ENCODE measurements at places on chromosomes 1 and 21.

GRCh38 chr1:108679586-108680213 lies 12.4 kb upstream of the PRPF38B start:
- no peak for DNase-seq

GRCh38 chr1:224751624-224752311 lies 135.7 kb downstream of the CNIH3 start:
- no peak for DNase-seq

GRCh38 chr1:113551728-113552127 lies 161.4 kb downstream of the MAGI3 start:
- no peak for DNase-seq

DNA sequence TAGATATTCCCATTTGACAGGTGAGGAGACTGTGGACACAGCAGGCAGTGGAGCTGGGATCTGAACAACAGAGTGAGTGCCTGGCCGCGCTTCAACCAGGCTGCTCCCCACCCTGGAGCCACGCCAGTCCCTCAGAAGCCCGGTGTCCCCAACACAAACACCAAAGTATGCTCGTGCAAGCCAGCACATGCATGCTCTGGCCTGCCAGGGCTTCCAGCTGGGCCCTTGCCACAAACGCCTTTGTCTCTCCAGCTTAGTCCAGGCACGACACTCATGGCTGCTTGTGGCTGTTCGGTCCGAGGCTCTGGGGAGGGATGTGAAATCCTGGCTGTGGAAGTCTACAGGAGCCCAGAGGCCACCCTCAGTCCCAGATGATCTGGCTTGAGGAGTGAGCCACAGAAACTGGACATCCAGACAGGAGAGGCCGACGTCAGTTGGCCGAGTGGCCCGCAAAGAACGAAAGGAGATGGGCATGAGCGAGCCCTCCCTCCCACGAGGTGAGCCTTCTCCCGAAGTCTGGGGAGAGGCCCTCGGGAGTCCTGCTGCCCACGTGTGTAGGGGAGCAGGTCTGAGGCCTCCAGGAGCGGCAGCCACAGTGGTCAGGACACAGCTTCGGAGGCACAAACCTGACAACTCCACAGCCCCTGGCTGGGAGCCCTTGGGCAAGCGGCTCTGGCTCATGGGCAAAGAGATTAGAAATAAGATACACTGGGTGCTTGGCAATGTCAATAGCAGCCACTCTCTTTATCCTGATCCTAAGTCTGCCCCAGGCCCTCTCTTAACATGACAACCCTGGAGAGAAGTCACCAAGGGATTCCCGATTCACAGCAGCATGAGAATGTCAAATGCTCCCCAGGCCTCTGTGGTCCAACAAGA lies 117.1 kb upstream of the IFFO2 start:
- no peak for DNase-seq

DNA sequence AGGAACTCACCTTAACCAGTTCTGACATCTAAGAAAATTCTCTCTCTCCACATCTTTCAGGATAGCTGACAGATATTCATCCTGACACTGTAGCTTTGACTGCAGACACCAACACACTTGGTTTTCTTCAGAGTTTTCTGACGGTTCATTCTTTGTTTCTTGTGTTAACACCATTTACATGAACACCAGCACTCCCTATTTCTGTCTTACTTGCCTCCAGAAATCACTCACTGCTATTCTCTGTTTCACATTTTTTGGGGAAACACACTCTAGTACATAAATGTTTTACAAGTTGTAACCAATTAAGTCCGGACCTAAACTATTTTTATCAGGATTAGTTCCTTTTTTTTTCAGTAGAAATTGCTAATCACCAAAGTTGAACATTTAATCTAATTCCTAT lies 15.4 kb downstream of the FLVCR1 start:
- no peak for DNase-seq

GRCh38 chr1:212235857-212236256 lies 49.4 kb upstream of the PPP2R5A start:
- no peak for DNase-seq

Data from activated T-helper 2 cell treated with anti-CD3 and anti-CD28 coated beads, Interferon-gamma antibody, Interleukin-2, Interleukin-4, amounts not matched to agents 10 μg/mL and 5 μg/mL and 100 μg/mL, durations not matched to agents 14 hours and 24 hours and 36 hours (primary cell).